Frontal cortex (tissue), 4 donors: ENCODE measurements at places on chromosomes 12 and 14.
A peak's percentile ranks its signal among the peaks of the same experiment; 100 is the strongest.

DNA sequence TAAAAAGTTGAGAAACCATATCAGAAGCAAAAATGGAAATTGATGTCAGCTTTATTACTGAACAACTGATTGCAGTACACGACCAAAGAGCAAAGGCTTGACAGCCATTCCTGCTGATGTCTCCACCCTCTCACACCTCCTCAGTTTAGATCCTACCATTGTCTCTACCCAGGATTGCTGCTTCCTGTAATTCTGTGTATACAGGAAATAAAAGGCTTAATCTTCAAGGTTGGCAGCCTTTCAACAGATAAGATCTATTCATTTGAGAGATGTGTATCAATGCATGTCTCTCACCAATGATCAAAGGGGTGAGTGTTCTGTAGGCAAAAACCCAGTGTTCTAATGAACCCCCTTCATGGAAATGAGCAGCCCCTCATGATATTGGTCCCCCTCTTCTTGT lies 27.0 kb downstream of the SLCO1C1 start:
- no peak for DNase-seq

- DNase-seq, result no peak
Observed at GRCh38 chr14:97946240-97946639, 1149.1 kb downstream of the VRK1 start.

- DNase-seq, result no peak
Observed at GRCh38 chr14:105382343-105383082, 15.8 kb upstream of the TEX22 start.

DNA sequence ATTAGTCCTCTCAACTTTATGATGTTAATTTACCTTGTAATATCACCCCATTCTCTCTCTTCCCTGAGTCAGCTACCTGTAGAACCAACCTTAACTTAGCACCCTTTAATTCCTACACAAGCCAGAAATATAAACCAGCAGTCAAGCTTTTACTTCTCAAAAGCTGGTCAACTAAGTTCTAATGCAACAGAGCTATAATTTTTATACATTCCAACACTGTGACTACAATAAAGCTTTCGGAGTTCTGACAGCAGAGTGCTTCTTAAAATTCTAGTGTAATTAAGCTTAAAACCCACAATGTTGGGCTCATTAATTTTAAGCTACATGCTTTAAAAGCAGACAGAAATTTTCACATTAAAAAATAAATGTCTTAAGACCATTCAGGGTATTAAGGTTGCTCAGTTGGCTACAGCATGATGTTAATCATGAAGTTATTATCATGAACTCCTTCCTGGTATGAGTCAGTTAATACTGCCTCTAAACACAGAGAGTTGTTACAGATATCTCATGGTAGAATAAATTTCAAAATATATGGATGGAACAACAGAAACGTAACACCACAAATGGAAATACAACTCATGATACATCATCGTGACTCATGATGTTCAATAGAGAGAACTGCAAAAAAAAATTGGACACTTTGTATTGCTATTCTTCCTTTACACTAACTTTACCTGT lies 126.7 kb downstream of the EPS8 start:
- DNase-seq, result no peak

DNA sequence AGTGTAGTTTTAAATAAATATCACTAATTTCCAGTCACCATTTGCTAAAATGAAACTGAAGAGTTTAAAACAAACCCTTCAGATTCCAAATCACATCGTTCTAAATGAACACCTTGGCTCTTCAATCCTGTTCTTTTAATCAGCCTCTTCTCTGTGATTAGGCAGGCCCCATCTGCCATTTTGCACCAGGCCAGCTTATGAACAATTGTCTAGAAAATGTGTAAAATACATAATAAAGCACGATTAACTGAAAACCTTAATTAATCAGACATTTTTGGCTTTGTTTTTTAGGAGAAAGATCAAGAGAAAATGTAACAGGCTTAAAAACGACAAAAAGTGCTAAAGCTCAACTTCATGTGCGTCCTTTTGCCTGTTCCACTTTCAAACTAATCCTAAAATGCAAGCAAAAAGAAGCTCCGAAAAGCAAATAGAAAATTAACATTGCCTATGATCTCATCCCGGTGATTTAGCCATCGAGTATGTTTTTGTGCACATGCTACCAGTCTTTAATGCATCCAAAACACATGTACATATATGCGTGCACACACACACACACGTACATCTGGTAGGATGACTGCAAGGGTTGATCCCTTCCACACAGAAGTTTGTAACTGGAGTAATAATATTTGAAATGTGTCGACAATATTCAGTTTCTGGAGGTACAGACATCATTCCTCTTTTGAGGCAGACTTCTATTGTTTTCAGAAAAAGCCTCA lies 288.6 kb downstream of the FOXN3 start:
- DNase-seq, result no peak

DNA sequence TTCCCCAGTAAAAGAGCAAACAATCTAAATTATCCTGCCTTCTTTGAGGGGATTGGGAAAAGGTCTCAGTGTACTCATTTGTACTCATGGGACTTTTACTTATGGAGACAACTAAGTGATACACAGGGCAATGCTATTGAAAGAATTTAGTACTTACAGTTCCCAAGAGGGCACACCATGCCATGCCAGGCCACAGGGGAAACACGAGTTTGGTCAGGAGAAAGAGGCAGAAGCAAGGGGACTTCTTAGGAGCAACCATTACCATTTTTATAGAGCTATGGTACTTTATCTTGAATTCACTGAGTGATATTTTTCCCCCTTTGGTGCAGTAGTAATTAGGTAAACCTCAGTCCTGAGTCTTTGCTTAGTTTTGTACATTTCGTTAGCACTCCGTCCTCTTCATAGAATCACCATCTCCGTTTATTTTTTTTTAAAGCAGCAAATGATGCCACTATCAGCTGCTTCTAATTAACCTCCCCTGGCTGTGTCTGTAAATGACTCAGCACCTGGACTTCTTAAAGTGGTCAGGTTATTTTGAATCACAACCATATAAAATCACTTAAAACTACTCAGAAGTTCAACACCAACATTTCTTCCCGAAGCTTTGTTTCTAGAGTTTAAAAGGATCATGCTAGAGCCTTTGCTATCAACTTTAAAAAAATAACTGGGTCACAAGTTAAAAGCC lies 5.9 kb upstream of the WASHC3 start:
- no peak for DNase-seq

DNA sequence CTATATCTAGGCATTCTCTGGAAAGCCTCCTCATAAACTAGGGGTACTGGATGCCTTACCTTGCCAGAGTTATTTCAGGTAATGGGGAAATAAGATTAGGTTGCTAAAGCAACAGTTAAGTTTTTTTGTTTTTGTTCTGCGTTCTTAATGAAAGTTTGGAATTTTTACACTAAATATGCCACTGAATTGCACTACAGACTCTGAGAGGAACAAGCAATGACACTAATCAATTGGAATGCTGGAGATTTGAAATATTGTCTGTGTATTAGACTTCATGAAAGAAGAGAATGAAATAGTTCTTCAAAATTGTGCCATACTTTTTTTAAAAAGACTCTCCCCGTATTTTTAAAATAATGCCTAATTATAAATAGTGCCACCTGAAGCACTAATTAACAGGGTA lies 287.8 kb downstream of the NAV3 start:
- DNase-seq, result no peak

DNA sequence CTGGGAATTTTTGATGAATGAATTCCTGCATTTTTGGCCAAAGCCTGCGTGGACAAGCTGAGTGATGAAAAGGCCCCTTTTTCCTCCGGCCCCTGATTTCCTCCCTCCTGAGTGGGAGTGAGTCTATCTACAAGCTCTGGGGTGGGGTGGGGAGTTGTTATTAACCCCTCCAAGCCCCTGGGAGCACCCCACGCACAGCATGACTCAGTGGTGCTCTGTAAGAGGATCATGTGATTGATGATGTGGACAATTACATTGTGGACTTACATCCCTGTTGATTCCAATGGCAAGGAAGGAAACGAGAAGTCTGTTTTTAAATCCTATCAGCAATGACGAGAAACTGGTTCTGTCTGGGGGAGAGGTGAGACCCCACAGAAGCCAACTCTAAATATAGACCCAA lies 5.1 kb upstream of the DLK1 start:
- no peak for DNase-seq

- DNase-seq, result no peak
Observed at GRCh38 chr12:57783466-57783801, 847 bp downstream of the TSFM start.

DNA sequence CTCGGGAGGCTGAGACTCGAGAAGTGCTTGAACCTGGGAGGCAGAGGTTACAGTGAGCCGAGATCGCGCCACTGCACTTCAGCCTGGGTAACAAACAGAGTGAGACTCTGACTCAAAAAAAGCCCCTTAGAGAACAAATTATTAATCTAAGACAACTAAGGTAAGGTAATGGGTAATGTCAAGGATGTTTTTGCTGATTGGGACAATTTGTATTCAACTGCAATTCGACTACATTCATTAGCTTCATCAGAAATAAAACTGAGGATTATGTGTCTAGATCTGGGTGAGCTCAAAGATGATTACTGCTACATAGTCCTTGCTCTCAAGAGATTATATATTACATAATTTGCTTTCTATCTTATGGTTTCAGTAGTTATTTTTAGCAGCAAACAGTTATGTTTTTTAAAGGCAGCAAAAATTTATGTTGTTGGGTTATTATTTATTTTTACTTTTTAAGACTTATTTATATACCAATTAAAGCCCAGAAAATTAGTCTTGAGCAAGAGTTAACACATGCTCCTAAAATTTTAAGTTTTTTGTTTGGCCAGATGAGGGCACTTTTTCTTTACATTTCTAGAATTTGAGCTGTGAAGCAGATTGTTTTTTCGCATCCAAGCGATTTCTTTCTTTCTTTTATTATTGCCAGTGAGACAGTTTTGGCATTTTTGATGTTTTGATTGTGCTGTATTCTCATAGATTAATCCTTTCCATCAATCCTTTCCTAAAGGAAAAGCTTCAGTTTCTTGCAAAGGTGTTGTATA lies 52.3 kb downstream of the PLEKHA5 start:
- DNase-seq, result no peak

GRCh38 chr12:59077575-59078426 lies 157.5 kb upstream of the LRIG3 start:
- DNase-seq, result no peak

GRCh38 chr12:99454539-99455172 lies 192.9 kb upstream of the GARIN6 start:
- DNase-seq, result no peak

DNA sequence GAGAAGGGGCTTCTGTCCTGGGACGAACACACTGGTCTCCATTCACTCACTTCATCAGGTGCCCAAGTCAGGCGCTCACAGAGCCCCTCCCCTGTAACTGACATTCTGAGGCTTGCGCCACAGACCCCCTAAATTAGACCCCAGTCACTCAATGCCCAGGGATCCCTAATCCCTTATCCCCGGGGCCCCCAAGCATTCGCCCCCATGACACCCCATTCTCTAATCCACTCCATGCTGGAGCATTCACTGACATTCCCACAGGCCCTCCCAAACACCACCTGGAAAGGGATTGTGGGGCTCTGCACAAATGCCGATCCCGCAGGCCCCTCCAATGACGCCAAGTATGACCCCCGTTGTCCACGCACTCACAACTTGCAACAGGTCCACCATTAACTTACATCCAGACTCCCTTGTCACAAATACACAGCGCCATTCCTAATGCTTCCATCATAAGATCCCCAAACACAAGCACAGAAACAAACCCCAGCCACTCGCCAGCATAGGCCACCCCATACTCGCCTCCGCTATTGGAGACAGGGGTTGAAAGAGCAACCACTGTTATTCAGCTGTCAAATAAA lies 1.5 kb downstream of the ZNF605 start:
- no peak for DNase-seq

- DNase-seq, result no peak
Observed at GRCh38 chr12:124115496-124115895, 142.5 kb downstream of the ZNF664 start.

GRCh38 chr14:73612339-73613045 lies at the start of gene ACOT6:
ACOT6 (plus strand) TSS chr14:73612517; CDS start chr14:73612572, 55 bp downstream.
- peak; percentile 63 for DNase-seq

GRCh38 chr12:62722971-62723680 lies 211.8 kb downstream of the PPM1H start:
- no peak for DNase-seq

GRCh38 chr12:47950856-47951468 lies 12.4 kb upstream of the TMEM106C start:
- no peak for DNase-seq

GRCh38 chr14:35124127-35124526 lies 1.8 kb downstream of the PRORP start:
- no peak for DNase-seq
